ENCODE measurements at places on chromosomes 13 and 19.

DNA sequence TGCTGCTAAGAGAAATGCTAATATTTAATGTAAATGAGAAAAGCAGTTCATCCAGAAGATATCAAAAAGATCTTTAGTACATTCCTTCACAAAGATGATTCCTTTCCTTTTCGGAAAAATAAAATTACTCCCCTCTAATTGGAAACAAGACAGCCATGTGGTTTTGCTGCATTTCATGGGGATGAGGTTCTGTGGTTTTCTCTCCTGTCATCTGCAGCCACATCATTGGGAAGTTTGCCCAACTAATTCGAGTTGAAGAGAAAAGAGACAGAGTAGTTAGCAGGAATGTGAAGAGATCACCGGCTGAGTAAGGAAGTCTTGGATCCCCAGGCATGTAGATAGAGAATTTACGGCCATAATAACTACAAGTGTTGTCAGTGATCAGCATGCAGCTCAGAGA is 122.1 kb downstream of the CYSLTR2 start:
- no peak for DNase-seq

DNA sequence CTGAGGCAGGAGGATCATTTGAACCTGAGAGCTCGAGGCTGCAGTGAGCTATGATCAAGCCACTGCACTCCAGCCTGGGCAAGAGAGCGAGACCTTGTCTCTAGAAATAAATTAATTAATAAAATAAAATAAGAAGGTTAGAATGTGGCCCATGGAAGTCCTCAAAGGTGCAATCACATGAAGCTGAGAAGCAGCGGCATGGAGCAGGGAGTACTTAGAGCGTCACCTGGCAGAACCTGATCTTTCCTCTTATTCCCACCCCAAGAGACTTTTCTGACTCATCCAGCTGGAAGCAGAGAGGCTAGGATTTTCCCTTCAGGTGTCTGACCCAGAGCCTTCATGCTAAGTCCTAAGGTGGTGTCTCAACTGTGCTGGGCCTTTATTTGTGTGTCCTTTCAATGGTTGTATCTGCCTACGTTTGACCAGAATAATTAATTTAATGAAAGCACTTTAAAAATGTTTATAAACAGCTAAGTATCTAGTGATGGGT is 8.9 kb upstream of the MRPS31 start:
- no peak for DNase-seq

- DNase-seq = no peak
These were observed 52.7 kb downstream of the PIBF1 start for GRCh38 chr13:72834601-72835000.

DNA sequence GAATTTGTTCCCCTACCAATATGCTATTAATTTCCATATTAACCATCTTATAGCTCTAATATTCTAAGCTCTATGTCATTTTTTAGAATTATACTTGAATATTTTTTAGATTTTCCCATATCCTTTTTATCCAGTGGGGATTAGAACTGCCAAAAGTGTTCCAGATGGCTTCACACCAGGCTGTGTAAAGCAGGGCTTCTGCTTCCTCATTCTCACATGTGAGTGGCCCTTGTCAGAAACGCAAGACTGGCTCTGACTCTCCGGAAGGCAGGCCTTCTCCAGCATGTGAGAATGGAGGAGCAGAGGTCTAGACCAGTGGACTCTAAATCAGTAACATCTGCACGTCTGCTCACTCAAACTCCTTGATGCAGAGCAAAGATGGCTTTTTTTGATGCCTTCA is 650.1 kb downstream of the FGF9 start:
- no peak for DNase-seq

- no peak for DNase-seq
These were observed 54.7 kb downstream of the NFIC start for GRCh38 chr19:3420909-3421619.

GRCh38 chr19:18718015-18718526 is 34.6 kb downstream of the CRTC1 start:
- no peak for DNase-seq

All from CD4-positive, alpha-beta T cell treated with Interleukin-17A for 4 hours (primary cell).